Sigmoid colon (tissue), 7 donors: ENCODE measurements at places on chromosomes 5 and 9.

GRCh38 chr9:70954126-70954525, 167.3 kb downstream of the TRPM3 start:
- no peak for DNase-seq

DNA sequence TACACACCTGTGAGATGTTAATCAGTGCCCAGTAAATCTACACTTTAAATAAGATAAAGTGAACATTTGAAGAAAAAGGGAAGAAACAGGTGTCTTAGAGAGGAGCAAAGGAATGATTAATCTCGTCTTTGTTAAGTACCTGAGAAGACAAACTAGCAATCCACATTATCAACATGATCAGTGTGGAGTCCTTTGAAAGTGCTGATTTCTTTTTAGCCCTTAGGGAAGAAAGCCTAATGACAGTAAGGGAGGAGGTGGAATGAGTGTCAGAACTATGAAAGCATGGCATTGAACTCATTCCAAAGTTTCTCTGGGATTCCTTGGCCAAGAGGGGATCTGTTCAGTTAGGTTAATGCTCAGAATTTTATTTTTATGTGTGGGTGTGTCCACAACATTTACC, 1109.0 kb upstream of the ACO1 start:
- DNase-seq, result no peak

GRCh38 chr5:136518814-136519213, 153.5 kb upstream of the TRPC7 start:
- no peak for DNase-seq

- DNase-seq, result no peak
Observed at GRCh38 chr5:180313677-180314505, 22.0 kb upstream of the MAPK9 start.

GRCh38 chr5:116585227-116585626, 10.6 kb upstream of the SEMA6A start:
- no peak for DNase-seq

DNA sequence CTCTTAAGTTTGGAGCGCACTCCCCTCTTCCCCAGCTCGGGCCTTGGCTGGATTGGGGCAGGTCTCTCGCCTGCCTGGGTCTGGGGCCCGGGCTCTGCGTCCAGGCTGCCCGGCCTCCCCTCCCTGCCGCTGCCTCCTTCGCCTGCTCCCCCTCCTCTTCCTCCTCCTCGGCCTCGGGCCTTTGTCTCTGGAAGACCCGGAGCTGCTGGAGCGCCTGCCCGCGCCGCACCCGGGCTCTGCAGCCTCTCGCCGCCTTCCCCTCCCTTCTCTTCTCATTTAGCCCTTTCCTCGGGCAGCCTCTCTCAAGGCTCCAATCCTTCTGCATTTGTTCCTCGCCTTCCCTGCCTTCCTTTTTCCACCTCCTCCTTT, 218.5 kb downstream of the C9orf50 start:
- DNase-seq, result no peak

DNA sequence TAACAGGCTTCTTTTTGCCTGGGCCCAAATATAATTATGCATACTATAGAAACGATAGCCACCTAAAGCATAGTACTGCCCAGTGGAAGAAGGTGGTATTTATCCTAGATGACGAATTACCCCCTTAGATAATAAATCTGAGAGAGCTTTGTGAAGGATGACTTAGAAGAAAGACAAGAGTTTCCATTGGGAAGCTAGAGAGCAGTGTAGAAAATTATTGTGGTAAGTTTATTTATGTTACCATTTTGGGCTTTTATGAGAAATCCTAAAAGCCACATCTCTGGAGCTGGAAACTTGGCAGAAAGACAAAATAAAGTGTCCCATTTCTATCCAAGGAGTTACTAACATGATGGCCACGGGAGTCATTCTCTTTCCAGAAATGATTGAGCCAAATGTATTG, 172.0 kb upstream of the SEMA6A start:
- no peak for DNase-seq

DNA sequence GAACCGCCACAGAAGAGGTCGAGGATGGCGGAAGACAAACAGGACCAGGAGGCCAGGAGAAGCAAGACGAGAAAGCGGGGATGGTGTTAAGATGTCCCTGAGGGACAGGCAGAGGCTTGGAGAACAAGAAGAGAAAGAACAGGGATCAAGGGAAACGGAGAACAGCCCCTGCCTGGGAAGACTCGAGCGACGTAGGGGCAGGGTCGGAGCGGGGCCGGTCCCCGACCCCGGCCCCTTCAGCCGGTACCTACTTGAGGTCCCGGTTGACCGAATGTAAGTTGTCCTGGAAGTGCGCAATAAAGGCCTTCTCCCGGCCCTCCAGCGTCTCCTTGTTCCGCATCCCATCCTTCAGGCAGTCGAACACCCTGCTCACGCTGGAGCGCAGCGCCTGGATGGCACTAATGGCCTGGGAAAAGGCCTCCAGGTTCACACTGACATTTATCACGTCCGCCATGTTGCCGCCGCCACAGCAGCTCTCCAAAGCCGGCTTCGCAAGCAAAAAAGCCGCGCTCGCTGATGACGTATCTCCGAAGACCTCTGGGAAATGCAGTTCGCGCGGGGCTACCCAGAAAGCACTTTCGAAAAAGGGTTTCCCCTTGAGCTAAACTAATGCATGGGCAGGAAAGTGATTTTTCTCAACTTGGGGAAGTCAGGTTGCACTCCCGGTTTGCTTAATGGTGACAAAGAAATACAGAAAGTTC, at the start of gene MED27:
MED27 (minus strand) TSS at position 477 of the 701 bp plus-strand sequence; CDS start at position 454, 23 bp downstream.
- DNase-seq, result peak; percentile 93

GRCh38 chr5:96660971-96661854, 963 bp upstream of the CAST start:
- DNase-seq, result peak; percentile 70

DNA sequence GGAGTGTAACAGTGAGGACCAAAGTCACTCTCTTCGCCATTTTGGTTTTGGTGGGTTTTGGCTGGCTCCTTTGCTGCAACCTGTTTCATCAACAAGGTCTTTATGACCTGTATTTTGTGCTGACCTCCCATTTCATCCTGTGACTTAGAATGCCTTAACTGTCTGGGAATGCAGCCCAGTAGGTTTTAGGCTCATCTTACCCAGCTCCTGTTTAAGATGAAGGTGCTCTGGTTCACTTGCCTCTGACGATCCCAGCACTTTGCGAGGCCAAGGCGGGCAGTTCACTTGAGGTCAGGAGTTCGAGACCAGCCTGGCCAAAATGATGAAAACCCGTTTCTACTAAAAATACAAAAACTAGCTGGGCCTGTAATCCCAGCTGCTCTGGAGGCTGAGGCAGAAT, 1.8 kb upstream of the CKS2 start:
- no peak for DNase-seq

- no peak for DNase-seq
Observed at GRCh38 chr5:83973925-83974815, 253.5 kb upstream of the HAPLN1 start.

DNA sequence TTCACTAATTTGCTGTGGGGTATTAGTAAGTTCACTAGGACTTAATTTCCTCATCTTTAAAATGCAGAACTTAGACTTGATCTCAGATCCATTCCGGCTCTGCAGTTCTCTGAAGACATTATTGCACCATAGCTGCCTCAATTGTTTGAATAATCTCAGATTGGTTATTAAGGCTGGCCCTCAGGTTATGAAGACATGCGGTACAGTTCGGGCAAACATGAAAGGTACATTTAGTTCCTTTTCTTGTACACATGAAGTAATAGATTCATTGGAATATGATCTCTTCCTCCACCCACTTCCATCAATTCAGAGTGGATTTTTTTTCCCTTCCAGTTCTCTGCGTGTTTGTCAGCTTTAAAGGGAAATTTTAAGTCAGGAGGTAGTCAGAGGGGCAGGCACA, 28.0 kb downstream of the ATP6V0E1 start:
- DNase-seq, result no peak

GRCh38 chr9:35501946-35502345, 12.0 kb downstream of the RUSC2 start:
- no peak for DNase-seq

GRCh38 chr5:139110526-139111168, 87.5 kb downstream of the SIL1 start:
- DNase-seq, result no peak

DNA sequence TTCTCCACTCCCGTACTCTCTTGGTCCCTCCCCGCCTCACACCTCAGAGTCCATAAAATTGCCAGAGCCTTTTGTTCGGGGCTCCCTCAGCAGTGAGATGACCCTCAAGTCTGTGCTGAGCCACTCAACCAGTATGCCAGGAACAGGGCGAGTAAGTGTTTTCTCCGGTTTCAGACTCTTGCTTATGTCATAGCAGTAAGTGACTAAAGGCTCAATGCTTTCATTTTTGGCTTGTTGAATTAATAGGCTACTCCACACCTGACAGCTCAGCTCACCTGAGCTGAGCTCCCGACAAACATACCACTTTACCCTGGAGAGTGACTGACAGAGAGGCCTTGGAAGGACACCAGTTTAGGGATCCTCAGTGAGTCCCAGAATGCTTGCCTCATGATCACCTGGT, 30.5 kb downstream of the PCSK1 start:
- DNase-seq, result no peak

DNA sequence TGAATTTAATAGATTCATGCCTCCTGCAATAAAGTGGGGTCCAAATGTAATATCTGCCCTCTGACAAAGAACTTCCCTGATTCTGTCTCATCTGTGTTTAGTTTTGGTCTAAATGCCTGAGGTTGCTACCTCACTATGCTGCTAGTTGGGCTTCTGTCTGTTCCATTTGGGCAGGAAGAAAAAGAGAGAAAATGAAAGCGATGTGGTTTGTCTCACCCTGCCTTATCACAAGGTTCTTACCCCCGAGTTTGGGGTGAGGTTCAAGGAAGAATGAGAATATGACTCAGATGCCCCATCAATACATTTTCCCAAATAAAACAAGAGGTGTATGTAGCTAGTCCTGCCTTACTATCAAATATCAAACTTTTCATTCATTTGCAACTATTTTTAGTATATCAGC, 132.1 kb upstream of the MTAP start:
- DNase-seq, result no peak

DNA sequence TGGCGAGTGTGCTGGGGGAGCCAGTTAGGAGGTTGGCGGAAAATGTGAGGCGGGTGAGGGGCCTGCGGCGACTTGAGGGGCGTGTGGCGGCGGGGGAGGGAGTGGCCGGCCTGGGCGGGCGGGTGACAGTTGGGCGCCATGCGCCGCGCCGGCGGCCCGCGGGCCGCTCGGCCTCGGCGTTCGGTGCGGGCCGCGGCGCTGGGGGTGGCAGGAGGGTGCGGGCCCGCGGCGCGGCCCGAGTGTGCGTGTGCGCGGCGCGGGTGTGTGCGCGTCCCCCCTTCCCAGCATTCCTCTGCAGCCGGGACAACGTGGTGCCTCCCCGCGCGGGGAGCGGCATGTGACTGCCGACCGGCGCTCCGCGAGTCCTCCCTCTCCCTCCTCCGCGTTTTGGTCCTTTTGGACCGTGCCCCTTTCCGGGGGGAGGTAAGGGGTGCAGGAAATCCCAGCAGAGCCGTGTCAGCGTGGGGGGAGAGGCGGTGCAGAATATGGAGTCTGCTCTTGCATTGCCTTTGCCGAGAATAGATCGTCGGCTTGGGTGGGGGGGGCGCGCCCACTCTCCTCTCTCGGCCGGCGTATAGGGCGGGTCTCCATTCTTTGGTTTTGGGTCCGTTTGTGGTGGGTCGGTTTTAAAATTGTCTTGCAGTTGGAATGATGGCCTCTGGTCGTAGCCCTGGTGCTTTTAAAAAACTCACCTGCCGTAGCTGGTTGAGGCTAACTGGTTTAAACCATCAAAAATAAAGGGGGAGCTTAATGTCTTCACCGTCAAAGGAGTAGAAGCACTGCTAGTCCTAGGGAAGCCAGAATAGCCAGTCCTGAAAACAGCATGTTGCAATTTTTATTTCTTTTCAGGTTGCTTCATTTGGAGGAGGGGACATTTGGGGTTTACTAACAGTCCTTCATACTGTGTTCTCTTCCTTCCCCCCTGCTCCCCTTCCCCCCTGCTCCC, 2.0 kb downstream of the LARP1 start:
- DNase-seq, result peak; percentile 87

GRCh38 chr5:9594913-9595312, 35.2 kb downstream of the TAS2R1 start:
- no peak for DNase-seq

GRCh38 chr5:58107704-58108103, 352.2 kb downstream of the PLK2 start:
- DNase-seq, result no peak

GRCh38 chr5:77935506-77936364, 159.6 kb upstream of the TBCA start:
- no peak for DNase-seq

- DNase-seq, result no peak
Observed at GRCh38 chr5:176528761-176529115, 8.5 kb downstream of the RNF44 start.

GRCh38 chr5:140240987-140241706, 61.8 kb downstream of the PFDN1 start:
- DNase-seq, result peak; percentile 97

DNA sequence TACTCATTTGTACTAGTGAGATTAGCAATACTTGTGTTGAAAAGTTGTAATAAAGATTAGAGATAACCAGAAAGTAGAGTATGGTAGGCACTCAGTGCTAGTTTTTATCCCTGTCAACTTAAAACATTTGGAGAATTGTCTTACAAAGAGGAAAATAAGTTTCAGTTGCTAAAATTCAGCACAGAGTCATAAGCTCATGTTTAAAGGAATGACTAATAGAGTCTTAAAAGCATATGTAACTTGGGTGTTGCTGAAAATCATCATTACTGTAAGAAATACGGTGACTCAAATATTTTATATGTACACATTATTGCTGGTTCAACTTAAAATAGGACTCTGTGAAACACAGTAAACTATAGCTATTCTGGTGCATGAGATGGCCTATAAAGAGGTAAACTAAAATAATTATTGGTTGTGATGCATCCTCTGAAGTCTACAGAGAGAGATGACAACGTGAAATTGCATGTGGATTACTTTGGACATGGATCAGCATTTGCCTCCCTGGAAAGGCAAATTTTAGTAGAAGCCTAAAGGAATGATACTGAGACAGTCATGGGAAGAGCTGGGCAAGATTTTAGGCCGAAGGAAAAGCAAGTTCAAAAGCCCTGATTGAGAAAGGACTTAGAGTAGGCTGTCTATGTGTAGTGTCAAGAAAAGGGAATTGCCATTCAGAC, 34.6 kb downstream of the SGCD start:
- no peak for DNase-seq

GRCh38 chr5:157303667-157304327, 37.9 kb downstream of the CYFIP2 start:
- no peak for DNase-seq

- DNase-seq, result no peak
Observed at GRCh38 chr5:112227911-112228631, 191.0 kb downstream of the EPB41L4A start.
